ENCODE measurements at places on chromosomes 2 and 18.

- DNase-seq, result no peak
Observed at GRCh38 chr18:50578651-50579050, 18.8 kb downstream of the MAPK4 start.

GRCh38 chr2:159612255-159612901, 4.0 kb downstream of the BAZ2B start:
- DNase-seq, result no peak

- DNase-seq, result no peak
Observed at GRCh38 chr2:130185436-130185835, 3.4 kb downstream of the MZT2B start.

- no peak for DNase-seq
Observed at GRCh38 chr18:9736286-9736835, 28.3 kb downstream of the RAB31 start.

DNA sequence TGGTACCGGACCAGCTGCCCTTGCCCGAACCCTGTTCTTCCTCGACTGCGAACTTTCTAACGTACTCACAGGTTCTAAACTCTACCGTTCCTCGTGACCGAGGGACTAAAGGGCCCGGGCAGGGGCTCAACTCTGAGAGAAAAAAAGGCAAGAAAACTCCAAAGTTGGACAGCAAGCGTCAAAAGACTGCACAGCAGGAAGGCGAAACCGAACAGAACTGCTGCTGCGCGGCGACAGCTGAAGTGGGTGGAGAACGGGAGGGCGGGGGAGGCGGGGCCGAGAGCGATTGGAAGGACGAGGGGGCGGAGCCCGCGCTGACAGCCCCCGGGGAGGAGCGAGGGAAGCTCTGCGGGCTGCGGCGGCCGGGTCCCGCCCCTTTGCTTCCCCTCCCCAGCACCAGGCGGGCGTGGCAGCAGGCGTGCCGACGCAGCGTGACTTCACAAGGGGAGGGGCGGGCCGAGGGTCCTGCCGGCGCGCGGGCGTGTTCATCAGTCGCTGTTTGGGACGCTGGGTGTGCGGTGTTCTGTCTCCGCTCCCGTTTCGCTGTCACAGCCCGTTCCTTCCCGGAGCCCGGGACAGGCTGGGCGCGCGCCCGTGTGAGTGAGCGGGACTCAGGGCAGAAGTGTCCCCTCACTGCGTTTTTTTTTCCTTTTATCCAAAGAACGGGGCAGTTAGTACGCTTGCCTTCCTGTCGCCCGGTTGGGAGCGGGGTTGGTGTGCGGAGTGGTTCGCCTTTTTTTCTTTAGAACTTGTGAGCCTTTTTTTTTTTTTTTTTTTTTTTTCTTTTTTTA, at the start of gene NABP1:
TSS of gene NABP1 (plus strand) at position 491 of the 791 bp plus-strand sequence. CDS start 479 bp downstream, outside the sequence.
- peak; percentile 96 for DNase-seq

- DNase-seq, result no peak
Observed at GRCh38 chr18:58612315-58613055, 16.4 kb downstream of the ALPK2 start.

DNA sequence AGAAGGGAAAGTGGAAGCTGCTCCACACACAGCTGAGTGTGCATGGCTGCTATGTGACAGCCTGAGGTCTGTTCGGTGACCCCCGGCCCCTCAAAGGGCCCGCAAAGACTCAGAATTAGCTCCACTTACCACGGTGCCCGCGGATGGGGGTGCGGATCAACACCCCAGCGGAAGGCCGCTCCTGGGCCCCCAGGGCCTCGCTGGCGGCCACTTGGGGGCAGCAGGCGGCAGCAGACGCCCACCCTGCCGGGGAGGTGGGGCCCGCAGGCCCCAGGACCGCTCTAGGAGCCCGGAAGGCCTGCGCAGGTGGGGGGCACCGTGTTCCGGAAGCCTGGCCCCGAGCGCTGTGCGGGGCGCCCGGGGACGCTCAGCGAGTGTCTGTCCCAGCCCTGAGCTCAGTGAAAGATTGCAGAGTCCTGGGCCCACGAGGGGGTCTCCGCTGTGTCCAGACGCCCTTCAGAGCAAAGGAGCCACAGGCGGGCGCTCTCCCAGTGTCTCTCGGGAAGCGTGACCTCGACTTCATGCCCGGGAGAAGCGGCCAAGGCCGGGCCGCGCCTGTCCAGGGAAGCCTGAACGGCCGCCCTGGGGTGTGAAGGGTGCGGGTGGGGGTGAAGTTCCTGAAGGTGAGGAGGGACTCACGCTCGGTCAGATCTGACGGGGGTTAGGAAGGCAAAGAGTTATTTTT, 118.7 kb downstream of the VAPA start:
- peak; percentile 67 for DNase-seq

All from dorsolateral prefrontal cortex (tissue), 122 donors.